ENCODE measurements at places on chromosomes 5 and 9.

GRCh38 chr9:94553029-94553938 lies 1.6 kb upstream of the PCAT7 start:
- peak; percentile 47 for DNase-seq

GRCh38 chr9:86723346-86723745 lies 224.0 kb downstream of the GAS1 start:
- no peak for DNase-seq

- peak; percentile 24 for DNase-seq
These were observed 42.7 kb upstream of the LIFR start for GRCh38 chr5:38598994-38599617.

DNA sequence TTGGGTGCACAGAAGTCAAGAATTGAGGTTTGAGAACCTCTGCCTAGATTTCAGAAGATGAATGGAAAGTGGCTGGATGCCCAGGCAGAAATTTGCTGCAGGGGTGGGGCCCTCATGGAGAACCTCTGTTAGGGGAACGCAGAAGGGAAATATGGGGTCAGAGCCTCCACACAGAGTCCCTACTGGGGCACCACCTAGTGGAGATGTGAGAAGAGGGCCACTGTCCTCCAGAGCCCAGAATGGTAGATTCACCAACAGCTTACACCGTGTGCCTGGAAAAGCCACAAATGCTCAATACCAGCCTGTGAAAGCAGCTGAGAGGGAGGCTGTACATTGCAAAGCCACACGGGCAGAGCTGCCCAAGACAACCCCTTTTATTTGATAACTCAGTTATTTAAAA lies 383.5 kb downstream of the TLE4 start:
- no peak for DNase-seq

- DNase-seq: no peak
These were observed 42.0 kb downstream of the EPB41L4B start for GRCh38 chr9:109278848-109279247.

DNA sequence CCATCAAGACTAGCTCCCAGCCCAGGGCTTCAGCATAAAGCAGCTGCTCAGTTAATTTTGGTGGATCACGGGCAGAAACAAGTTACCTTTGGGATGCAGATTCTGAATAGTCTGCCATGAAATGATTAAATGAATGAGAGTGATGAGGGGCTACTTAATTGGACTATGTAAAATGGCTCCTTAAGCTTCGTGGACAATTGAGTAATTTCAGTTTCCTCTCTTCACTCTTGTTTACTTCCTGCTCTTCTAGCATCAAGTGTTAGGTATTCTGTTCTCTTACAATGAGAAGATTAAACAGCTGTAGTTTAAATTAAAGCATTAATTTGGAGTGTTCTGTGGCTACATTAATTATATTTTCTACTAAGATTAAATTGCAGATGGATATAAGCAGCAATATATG lies 28.1 kb downstream of the PIK3R1 start:
- DNase-seq: no peak

GRCh38 chr5:81003811-81004386 lies 43.7 kb downstream of the RASGRF2 start:
- DNase-seq: no peak

- no peak for DNase-seq
These were observed 212.3 kb upstream of the DAPK1 start for GRCh38 chr9:87285183-87285850.

GRCh38 chr9:89481538-89481915 lies 16.4 kb downstream of the SEMA4D start:
- no peak for DNase-seq

DNA sequence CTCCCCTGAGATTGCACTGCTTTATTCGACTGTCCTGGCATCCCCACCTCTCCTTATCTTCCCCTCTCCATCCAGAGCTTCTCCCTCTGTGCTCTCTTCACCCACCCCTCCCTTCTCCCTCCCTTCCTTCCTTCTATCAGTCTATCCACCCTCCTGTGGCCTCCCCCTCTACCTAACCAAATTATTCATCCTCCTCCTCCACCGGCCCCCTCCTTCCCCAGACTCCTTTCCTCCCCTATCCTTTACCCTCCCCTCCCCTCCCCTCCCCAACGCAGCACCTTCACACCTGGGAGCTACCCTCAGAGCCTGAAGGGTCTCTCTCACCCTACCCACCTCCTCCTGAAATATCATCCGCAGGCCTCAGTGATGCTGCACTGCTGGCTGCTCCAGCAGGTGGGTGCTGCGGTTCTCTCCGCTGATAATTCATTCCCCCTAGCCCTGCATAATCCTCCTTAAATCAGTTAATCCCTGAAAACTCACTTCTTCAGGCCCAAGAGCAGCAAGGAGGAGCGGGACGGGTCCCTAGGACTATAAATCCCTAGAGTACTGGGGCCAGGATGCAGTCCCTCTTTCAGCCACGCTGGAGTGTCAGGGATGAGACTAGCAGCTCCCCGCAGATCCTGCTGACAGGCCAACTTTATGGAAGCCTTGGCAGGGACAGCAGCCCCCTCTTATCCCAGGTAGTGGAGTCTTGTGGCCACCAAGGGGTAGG lies 97.8 kb downstream of the PCDH1 start:
- DNase-seq: no peak

DNA sequence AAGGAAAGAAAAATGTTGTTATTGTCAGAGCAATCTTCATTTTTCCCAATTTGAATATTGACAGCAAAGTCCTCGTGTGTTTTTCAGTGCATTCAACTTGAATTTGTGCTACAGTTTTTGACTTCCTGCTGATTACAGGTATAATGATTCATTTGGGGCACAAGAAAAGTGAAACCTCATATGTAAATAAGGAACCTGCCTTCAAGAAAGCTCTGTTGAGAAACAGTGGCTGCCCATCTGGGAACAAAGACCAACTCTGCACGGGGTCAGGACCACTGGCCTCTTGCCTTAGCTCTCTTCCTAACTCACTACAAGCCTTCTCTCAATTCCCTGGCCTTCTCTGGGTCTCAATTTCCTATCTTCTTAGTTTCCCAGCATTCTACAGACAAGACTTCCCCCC lies 21.0 kb downstream of the TIMD4 start:
- DNase-seq: no peak

DNA sequence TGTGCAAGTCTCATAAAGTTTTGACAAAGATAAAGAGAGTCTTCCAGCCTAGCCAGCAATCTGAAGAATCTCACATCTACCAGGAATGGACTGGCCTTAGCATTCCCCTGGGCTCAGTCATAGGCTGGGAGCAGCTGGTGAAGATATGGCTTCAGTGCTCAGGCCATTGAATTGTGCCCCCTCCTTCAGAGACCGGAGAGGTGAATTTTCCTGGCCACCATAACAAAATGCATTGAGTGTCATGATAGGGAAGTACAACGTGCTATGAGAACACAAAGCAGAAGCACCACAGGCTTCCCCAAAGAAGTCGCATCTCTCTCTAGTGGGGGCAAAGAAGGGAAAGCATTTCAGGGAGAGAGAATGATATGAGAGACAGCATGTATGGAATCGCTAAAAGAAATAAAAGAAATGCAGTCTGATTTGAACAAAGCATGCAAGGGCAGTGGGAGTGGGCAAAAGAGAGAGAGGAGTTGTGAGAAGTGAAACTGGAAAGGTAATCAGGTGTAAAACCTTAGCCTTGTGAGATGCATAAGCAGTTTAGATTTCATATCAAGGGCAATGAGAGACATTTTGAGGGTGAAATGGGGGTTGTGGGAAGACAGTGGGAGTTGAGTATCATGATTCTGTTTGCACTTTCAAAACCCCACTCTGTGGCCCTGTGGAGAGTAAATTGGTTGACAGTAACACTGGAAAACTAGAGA lies 57.1 kb upstream of the NMUR2 start:
- peak; percentile 3 for DNase-seq

DNA sequence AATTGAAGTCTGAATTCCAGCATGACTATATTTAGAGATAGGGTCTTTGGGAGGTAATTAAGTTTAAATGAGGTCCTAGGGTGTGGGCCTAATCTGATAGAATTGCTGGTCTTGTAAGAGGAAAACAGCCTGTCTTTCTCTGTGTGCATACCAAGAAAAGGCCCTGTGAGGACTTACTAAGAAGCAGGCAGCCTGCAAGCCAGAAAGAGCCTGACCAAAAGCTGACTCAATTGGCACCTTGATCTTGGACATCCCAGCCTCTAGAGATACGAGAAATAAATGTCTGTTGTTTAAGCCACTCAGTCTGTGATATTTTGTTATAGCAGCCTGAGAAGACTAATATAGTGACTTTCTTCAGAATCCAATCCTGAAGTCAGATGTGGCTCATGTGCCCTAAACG lies 14.6 kb downstream of the ARL14EPL start:
- no peak for DNase-seq

DNA sequence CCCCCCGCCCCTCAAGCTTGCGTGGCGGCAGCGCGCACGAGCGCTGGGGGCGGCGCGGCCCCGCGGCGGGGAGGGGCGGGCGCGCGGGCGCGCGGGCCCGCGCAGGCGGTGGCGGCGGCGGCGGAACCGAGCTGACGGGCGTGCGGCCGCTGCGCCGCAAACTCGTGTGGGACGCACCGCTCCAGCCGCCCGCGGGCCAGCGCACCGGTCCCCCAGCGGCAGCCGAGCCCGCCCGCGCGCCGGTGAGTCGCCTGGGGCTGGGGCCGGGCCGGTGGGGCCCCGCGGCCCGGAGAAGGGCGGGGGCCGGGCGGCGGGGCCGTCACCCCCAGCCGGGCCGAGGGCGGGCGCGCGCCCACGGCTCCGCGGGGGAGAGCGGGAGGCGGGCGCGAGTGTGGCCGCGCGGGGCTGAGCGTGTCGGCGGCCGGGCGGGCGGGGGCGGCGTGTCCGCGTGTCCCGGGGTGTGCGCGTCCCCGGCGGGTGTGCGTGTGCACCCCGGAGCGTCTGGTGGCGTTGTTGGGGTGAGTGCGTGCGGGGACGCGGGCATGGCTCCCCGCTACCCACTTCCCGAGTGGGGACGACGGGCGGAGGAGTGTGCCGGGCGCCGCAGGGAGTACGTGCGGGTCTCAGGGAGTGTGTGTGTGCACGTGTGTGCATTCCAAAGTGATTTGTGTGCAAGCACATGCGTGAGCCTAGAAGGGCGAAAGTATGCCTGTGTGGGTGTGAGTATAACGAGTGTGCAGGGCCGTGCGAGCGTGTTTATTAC lies at the start of gene NEK6:
TSS of gene NEK6 (plus strand) at position 106 of the 763 bp plus-strand sequence. CDS start 44,016 bp downstream, outside the sequence.
- peak; percentile 40 for DNase-seq

DNA sequence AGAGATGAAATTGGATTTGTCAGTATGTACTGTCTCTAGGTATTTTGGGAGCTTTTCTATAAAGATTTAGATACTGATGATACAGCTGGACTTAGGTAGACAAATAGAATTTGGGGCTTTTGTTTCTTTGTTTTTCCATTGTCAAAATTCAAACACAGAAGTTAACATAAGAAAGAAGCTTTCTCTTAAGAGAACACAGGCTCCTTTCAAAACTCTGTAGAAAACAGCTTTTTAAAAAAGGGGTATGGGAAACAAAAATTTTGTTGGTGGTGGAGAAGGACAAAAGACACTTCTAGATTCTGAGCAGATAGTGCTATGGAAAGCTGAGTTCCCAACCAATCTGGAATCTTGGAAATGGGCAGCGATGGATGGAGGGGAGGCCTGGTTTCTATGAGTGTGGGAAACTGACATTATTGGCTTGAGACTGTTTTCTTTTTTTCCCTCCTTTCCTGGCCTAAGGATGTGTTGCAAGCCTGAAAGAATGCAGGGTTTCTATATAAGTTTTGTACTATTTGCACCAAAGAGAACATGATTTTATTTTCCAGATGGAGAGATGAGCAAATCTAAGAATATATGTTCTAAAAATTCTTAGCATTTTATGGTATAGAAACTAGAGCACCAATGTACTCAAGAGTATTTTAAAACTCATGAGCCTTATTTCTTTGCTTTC lies 240.0 kb downstream of the PRR16 start:
- peak; percentile 32 for DNase-seq

GRCh38 chr9:88362681-88363080 lies 25.6 kb upstream of the SPIN1 start:
- DNase-seq: no peak

- no peak for DNase-seq
These were observed 32.0 kb upstream of the TMED7 start for GRCh38 chr5:115657881-115658233.

GRCh38 chr5:135466178-135467050 lies 14.3 kb upstream of the TIFAB start:
- DNase-seq: peak; percentile 91

DNA sequence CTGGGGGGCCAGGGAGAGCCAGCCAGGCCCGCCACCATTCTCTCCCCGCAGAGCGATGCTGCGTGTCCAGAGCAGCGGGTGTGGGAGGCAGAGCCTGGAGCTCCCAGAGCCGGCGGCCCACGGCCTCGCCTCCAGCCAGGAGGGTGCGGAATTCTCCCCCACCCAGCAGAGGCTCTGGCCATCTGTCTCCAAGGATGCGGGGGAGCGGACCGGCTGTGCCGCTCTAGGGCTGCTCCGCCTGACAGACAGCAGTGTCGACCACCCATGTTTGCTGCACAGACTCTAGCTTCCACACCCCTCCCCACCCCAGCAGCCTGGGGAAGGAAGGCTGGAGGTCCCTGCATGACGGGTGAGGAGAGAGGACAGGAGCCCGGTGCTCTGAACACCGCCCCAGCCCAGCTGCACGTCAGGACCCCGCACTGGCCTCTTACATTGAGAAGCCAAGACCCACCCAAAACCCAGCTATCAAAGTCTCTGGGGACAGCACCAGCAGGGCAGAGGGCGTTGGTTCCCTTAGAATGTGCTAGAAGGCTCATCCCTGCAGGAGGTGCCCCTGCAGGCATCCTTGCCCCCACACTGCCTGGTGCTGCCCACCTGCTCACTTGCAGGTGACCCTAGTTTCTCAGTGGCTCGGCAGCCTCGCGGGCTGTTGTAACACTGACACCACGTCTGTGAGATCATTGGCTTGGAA lies 29.7 kb upstream of the FCN1 start:
- DNase-seq: no peak
